Right hindlimb (tissue), 1 donor: ENCODE measurements at places on chromosomes 7 and 10.

- no peak for DNase-seq
Observed at GRCh38 chr7:128458956-128459355, 3.3 kb downstream of the HILPDA start.

DNA sequence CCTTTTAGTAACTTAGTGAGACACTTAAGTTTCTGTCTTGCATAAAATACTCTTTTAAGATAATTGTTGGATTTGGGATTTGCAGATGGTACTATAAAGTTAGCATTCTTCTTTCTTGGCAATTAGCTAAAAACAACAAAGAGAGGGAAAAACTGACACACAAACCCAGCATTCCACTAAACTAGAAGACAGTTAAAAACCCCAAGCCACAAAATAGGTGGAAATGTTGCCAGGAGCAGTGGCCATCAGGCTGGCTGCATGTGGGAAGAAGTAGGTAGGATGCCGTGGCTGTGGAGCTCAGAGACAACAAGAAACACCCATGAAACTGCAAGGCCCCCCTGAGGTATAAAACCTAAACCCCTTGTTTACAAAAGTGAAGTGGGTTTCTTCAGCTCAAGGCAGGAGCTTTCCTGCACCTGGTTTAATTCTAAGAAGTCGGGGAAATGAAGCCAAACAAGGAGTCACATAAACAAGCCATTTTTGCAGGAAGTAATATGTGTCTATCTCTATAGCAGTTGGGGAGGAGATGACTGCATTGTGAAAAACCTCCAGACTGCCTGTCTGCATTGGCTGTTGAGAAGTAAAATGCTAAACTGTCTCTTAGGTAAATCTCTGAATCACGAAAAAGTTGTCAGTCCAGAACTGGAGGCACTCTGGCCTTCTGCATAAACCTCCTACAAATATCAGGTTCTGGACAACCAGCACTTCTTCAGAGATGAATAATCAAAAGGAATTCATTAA, 9.5 kb downstream of the RAB18 start:
- no peak for DNase-seq

DNA sequence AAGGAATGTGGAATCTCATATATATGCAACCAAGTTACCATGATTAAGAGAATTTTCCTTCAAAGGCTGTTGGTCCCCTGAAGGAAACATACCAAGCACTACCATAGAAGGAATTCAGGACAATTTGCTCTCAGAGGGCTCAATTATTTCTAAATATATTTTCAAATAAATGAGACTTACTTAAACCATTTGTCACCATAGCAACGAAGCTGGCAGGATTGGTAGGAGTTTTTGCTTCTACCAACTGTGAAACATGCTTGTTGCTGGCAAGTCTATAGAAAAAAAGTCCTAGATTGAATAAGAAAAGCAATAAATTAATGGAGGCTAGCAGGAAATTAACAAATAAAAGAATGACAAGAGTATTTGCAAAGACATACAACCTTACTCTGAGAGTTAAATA, 156.9 kb upstream of the NPSR1 start:
- DNase-seq = no peak

DNA sequence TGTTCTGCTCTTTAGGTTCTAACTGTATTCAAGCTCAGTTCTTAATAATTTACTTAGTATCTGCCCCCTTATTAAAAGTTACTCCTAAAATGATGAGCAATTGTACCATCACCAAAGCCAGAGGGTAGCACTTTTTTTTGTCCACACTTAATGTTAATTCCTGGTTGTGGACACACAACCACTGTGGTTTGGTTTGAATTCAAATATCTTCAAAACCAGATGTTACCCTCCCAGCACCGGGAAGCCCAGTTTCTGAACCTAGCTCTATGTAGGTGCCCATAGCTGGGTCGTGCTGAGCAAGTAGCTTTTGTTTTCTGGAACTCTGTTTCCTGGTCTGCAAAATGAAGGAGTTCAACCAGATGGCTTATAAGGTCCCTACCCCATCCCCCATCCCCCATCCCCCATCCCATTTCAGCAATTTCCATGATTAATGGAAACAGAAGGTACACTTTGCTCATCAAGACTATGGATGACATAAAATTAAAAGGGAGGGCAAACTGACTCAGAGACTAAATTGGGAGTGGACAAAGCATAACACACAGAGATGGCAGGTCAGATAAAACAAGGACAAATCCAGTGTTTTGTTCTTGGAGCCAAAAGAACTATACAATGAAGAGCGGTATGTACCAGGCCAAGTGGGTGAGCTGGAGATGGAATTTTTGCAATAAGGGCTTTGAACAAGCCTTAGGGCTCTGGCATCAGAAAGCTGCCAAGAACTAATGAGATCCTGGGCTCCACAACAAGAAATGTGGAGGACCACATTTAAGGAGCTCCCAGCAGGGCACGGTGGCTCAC, 56.7 kb downstream of the DLG5 start:
- DNase-seq = no peak

- DNase-seq = no peak
Observed at GRCh38 chr7:90621747-90622140, 25.6 kb downstream of the CDK14 start.

DNA sequence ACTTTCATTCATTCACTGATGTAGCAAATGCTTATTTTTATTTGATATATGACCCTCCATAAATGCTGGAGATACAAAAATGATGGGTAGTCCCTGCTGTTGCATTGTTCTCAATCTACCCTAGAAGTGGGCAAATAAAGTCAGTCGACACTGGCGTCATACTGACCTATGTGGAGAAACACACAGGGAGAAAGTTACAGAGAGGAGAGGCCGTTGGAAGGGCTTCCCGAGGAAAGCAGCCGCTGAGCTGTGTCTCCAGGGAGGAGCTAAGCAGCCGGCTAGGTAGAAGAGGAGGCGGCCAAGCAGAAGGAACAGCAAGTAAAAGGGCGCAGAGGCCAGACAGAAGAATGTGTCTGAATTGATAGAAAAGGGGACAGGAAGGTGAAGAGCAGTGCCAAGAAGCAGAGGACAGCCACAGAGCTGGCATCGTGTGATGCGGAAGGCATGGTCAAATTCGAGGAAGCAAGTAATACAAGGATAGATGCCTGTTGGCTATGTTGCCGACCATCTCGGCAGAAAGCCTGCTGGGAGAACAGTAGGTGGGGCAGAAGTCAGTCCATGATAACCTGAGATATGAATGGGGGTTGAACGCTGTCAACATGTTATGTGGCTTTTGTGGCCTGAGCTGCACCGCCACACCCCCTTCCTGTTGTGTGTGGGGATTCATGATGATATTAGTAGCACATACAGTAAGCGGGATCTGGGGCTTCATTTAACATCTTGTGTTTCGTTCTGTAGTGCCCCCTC, 25.9 kb downstream of the ST8SIA6 start:
- no peak for DNase-seq

GRCh38 chr10:6507311-6507710, 72.8 kb downstream of the PRKCQ start:
- DNase-seq = no peak

DNA sequence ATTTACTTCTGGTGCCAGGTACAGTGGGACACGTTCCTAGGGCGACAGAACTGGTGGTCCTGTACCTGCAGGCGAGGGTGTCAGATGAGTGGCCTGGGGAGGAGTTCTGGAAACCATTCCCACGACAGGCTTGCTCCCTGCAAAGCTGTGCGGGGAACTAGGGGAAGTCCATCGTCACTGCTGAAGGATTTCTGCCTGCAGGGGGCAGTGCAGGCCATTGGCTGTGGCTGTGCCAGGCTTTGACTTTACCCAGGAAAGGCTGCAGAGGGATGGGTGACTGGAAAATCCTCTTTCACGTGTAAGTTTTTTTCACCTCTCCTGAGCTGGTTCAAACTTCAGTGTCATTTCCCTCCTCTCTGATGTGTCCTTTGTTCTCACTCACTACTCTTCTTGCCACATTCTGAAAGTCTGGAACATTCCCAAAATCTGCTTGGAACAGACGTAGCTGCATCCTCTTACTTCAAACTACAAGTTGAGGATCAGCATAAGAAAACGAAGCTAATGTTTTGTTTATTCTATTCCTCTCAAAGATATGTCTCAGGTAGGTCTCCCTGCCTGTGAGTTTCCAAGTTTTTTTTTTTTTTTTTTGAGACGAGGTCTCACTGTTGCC, 126.5 kb downstream of the SH2D4B start:
- peak; percentile 74 for DNase-seq

DNA sequence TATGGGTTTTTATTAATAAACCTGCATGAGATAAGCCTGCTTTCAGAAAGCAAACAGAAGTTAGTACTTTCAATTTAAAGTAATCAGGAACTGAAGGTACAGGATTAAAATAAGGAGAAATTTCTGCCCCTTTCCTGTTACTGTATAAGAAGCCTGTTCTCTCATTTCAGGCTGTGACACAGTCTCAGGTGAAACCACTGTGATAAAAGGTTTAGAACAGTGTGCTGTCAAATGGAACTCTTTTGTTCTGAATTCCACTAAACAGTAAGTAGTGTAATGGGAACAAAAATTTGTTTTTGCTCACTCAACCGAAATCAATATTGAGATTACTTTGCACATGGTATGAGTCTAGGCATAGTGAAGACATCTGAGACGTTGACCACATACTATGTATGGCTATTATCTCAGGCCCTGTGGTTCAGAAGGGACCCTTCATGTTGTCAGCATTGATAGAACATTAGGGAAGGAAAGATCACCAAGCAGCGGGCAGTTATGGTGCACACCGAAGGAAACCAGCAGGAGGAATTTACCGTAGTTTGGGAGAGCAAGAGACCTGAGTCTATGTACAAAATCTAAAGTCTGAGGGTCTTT, 14.9 kb downstream of the HEPACAM2 start:
- no peak for DNase-seq

DNA sequence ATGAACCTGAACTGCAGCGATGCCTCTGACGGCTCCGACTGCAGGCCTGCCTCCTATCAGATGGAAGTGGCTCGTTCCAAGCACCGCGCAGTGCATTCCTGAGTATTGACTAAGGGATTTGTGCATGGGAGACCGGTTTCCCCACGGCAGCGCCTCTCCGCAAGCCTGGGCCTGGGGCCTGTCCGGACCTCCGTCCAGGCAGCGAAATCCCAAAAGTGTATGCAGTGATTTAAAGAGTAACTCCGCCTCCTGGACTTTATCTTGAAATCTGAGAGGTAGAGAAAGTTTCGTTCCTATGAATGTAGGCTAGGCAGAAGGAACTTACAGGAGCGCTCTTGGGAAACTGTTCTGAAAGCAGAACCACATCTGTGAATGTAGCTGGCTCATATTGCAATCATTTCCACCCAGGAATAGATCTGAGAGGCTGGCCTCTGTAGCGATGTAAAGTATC, 106.2 kb upstream of the CELF2 start:
- DNase-seq = peak; percentile 85

DNA sequence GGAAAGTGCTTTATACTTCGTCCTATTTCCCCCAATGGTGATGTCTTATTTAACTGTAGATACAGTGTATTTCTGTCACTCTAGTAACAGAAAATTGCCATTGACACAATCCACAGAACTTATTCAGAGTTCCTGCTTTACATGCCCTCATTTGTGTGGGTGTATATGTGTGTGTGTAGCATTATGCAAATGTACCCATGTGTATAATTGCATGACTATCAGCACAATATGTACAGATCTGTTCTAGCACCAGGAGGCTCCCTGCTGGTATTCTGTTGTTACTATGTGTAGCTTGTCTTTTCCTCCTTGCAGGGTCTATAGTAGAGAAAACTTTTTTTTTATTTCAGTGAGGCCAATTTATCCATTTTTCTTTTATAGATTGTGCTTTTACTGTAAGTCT, 16.5 kb downstream of the CYP3A43 start:
- DNase-seq = no peak

DNA sequence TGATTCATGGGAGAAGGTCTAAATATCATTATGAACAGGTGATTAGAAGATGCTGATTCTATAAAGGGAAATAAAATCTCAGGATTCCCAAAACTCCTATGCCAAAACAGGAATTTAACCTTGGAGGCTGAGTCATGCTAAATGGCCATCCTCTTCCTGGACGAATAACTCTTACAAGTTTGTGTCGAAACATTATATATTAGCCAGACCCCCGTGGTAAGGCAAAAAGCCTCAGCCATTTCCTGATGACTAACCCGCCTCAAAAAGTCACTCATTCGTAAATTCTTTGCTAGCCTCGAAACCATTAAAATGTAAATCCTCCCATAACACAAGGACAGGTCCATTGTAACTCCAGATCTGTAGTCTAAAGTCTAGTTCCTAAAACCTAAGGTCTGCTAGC, 32.0 kb downstream of the CUL2 start:
- DNase-seq = no peak

- DNase-seq = peak; percentile 82
Observed at GRCh38 chr10:50417886-50418830, 166.8 kb upstream of the ASAH2 start.

DNA sequence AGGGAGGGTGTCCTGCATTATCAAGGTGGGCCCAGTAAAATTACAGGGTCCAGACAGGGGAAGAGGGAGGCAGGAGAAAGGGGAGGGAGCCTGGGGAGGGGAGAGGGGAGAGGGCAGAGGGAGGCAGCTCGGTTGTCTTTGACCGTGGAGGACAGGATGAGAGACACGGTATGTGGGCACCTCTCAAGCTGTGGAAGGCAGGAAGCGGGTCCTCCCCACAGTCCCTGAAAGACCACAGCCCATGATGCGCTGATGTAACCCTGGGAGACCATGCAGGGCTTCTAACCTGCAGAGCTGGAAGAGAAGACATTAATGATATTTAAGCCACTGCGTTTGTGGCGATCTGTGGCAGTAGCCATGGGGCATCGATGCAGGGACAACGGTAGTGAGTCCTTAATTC, 27.2 kb upstream of the MNX1 start:
- no peak for DNase-seq

- no peak for DNase-seq
Observed at GRCh38 chr7:22443370-22444180, 56.4 kb downstream of the STEAP1B start.

DNA sequence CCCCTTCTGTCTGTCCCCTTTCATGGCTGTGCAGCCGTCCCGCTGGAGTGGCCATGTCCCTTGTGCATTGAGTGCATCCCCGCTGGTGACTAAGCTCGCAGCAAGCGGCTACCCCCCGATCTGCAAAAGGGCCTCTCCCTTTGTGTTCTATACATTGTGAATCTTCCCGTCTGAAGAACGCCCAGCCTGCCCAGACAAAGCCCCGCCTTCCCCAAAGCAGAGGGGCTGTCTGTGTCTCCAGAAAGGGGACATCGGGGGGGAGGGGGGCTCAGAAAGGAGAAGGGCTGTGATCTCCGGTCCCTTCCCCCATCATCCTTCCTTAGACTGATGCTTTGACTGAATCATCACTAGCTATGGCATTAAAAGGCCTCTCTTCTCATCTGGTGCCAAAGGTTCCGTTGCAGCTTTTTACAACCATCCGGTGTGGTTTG, 11.9 kb downstream of the NPTX2 start:
- DNase-seq = no peak

- no peak for DNase-seq
Observed at GRCh38 chr10:96656839-96657238, 63.5 kb downstream of the PIK3AP1 start.

GRCh38 chr10:24542314-24543270, 181.1 kb downstream of the ARHGAP21 start:
- DNase-seq = no peak

DNA sequence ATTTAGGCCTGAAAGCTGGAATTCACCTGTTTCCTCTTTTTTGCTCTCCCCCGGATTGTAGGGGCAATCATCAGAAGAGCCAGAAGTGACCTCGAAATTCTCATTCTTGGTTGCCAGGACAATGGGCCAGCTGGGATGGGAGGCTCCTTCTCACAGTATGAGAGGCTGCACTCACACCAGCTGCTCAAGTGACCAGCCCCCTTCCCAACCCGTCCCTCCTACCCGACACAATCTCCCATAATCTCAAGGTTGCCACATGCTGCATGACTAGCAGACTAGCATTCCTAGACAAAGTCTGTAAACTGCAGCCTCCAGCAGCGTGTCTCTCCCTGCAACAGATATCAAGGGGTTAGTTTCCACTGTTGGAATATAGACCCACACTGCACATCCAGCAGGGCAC, 110.3 kb downstream of the C1GALT1 start:
- no peak for DNase-seq
